ENCODE measurements at places on chromosomes 5 and 9.

- DNase-seq = peak; percentile 57
Observed at GRCh38 chr9:97510797-97511654, 9.6 kb downstream of the TMOD1 start.

DNA sequence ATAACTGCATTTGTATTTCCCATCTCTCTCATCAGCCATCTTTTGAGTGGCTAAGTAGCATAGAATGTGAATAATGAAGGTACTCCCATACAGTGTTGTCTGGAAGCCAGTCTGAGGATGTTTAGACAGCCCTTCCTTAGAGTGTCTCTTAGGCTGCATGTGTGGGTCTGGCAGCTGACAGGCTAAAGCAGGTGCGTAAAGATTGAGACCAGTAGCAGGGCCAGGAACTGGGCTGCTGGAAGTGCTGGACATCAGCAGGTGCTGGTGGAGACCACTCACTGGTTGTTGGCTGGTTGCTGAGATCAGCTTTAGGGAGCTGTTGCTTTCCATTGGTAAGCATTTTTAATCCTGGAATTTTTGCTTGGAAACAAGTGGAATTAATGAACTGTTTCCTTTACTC, 197.5 kb downstream of the PCSK5 start:
- no peak for DNase-seq

- peak; percentile 87 for DNase-seq
Observed at GRCh38 chr9:35882263-35882848, 12.2 kb upstream of the OR13J1 start.

DNA sequence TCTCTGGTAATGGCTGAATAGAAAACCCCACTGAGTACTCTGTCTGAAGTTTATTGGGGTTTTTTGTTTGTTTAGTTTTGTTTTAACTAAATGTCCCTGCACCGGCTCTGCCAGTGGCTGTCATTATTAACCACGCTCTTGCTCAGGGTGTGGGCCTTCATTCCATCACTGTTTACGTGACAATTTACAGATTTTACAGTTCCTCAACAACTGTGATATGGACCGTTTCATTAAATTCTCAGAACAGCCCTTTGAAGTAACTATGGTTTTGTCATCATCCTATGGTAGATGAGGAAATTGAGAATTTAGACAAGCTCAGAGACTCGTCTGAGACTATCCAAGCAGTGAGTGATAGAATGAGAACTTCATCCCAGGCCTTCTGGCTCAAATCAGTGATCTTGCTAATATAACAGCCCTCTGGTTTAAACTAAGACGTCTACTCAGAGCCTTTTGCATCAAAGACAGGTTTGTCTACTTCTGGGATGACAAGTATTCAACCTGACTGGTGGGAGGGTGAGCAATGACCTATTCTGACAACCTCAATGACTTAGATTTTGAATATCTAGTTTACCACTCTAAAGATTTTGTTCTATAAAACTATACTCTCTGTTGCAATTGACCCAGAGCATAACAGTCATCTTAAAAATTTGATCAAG, 77.3 kb upstream of the MAP3K1 start:
- no peak for DNase-seq

GRCh38 chr5:39257554-39257953, 38.2 kb upstream of the FYB1 start:
- DNase-seq = no peak

DNA sequence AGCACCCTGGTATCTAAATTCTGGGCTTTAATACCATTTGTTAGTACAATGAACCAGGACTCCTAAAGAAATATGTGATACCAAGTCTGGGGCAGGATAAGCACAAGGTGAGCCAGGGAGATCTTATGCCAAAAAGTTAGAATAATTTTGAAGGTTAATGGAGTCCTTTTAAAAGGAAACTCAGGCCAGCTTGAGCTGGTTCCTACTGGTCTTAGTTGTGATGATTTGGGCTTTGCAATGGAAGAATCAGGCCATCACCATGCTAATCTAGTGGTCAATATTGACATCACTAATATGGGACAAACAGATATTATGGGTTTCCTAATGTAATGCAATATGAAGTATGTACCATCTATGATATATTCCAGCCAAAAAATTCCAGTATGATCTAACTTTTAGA, 7.5 kb upstream of the SPATA9 start:
- DNase-seq = no peak

DNA sequence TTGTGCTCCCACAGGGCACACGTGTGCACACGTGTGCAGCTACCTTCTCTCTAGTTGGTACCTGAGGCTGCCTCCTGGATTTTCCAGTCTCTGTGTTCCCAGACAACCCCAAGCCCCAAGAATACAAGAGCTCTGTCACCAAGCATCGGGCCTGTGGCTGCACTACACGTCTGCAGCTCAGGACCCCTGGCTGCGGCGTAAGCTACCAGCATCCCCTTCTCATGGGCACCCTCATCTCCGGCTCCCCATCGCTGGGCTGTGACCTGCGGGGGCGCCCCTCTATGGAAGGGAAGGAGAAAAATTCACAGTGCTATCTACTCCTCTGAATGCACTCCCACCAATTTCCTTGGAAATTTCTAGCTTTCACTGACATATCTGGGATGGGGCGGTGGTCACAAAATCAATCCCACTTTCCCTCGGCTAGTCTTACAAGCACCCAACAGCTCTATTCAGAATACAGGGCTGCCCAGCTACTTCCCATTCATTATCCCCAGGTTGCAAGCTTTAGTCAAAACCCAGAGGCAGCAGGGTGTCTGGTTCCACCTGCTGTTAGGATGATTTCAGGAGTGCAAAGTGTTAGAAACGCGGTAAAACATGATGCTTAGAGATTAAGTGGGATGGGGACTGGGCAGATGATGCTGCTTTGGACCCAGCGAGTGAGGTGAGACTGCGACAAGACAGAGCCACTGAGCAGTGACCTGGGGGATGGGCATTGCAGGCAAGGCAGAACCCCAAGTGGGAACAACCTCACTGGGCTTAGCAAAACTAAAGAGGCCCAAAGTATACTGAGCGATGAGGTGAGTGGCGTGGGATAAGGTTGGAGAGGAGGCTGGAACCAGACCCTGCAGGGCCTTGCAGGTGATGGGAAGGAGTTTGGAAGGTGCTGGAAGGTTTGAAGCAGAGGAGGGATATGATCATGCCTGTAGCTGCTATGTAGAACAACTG, 121.7 kb downstream of the KCNIP1 start:
- DNase-seq = no peak

- DNase-seq = no peak
Observed at GRCh38 chr5:180291234-180291940, 496 bp downstream of the MAPK9 start.

DNA sequence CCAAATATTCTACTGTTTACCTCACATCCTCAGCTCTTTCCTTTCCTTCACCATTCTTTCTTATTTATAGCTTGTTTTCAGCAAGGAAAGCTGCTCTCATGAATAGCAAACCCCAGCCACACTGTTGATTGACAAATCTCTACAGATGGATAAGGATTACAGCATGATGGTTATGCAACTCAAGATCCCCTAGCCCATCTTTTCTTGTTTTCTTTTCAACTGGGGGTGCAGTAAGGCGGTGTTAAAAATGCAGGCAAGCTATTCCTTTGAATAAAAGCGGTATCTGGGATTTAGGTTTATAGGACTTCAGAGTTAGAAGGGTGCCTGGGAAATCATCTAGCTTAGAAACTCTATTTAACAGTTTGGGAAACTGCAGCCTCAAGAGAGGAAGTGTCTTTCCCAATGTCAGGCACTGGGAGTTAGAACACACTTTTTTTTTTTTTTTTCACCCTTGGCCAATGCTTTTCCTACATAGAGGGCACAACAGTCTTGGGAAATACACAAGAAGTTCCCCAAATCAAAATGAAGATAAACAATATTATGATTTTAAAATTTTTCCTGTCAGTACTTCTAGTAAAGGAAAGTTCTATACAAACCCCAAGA, 2.6 kb downstream of the SPARC start:
- DNase-seq = no peak

- no peak for DNase-seq
Observed at GRCh38 chr5:80933036-80933435, 27.1 kb upstream of the RASGRF2 start.

DNA sequence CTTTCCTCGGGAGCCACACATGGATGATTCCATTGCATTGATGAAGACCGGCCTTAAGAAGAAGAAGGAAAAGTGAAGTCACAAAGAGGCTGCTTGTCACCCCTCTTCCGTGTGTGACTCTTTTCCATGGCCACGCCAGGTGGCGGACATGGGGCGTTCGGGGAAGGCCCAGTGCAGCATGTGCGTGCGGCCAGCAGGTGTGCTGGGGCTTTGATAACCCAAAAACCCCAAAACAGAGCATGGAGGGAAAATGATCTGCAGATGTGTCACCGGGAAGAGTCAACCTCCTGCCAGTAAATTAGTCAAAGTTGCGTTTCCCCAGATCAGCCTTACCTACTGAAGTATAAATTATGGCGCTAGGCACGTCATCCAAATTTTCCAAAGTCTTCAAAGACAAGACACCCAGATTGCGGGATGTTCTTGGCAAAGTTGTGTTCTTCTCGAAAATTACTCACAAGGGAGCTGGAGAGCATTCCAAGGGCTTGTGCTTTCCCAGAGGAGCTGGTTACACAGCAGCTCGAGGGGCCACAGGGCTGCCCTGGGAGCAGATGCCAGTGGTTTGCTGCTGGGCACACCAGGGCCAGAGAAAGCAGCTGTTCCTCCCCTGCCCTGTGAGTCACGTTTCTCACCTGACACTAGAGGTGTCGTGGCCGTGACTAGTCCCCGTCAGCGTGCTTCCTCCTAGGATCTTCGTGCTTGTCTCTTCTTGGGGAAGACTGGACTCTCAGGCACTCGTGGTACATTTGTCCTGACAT, 53.9 kb downstream of the IRX2 start:
- DNase-seq = no peak

DNA sequence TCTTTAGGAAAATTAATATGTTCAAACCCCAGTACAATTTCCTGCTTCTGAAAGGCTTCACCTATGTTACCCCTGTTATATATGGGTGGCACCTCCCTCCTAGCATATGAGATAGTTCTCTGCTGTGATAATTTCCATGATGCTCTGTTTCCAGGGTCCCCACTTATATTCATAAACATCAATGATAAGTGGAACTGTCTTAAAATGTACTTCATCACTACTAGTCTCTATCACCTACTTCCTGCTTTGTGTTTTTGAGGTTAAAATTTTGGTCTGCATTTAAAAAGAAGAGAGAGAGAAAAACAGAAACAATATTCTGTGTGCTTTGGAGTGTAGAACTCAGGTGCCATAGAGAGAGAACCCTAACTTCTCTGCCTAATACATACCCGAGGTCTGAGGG, 234.7 kb downstream of the HTR1A start:
- DNase-seq = no peak

GRCh38 chr9:121009650-121010049, 40.4 kb downstream of the C5 start:
- DNase-seq = no peak

- no peak for DNase-seq
Observed at GRCh38 chr5:178778919-178779318, 48.5 kb upstream of the ZNF354A start.

DNA sequence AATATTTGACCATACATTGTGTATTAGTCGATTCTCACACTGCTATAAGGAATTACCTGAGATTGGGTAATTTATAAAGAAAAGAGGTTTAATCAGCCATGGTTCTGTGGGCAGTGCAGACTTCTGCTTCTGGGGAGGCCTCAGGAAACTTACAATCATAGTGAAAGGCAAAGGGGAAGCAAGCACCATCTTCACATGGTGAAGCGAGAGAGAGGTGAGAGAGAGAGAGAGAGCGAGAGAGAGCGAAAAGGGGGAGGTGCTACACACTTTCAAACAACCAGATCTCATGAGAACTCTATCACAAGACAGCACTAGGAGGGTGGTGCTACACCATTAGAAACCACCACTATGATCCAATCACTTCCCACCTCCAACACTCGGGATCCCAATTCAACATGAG, 4.1 kb upstream of the GRAMD2B start:
- DNase-seq = no peak

GRCh38 chr9:127161081-127161624, 38.7 kb upstream of the ANGPTL2 start:
- DNase-seq = no peak

GRCh38 chr5:150227036-150227435, 37.2 kb downstream of the SLC6A7 start:
- DNase-seq = no peak

DNA sequence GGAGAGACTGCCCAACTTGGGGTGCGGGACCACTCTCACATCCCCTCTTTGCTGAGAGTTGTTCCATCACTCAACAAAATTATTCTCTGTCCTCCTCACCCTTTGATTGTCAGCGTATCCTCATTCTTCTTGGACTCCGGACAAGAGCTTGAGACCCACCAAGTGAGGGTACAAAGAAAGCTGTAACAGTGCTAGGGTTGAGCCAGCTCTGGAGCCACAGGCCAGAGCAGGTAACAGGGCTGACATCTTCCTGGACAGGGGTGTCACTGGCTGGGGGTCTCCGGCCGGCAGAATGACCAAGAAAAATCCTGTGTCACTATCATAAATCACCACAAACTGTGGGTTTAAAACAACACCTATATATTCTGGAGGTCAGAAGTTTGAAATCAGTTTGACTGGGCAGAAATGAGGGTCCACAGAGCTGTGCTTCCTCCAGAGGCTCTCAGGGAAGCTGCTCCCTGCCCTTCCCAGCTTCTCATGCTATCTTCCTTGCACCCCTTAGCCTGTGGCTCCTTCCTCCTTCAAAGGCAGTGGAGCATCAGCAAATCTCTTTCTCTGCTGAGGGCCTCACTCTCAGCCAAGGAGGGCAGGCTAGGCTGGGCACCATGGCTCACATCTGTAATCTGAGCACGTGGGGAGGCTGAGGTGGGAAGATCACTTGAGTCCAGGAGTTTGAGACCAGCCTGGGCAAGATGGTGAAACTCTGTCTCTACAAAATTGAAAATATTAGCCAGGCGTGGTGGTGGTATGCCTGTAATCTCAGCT, 4.1 kb upstream of the BBLN start:
- no peak for DNase-seq

GRCh38 chr5:140220032-140220697, 45.2 kb downstream of the CYSTM1 start:
- no peak for DNase-seq

GRCh38 chr5:169091396-169091980, 209.5 kb downstream of the SLIT3 start:
- no peak for DNase-seq

DNA sequence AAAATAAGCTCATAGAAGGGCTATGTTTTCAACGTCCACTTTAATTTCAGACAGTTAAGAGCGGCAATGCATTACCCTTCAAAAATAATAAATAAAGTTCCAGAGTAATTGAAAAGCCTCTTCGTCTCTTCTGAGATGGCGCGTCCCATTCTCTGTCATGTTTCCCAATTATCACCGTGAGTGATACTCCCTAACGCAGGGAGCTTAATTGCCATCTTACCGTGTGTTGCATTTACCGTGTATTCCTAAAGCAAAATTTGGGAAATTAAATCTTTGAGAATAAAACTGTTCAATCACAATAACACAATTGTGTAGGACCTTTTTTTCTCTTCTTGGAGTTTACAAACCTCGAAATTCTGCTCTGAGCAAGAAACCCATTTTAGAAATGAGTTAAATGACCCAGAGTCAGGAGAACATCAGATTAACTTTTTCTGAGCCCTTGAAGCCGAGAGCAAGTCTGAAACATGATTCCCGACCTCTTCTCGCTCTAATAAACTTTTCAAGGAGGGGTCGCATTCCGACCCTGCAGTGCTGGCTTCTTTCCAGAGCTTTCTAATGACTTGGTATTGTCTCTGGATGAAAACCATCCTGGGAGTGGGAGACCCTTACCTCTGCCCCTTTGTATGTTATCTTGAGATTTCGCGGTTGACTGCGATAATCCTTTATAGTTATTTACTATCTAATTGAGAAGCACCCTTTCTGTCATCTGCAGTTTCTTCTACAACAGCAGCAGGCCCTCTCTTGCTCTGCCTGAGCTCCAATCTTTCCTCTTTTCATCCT, 251.5 kb downstream of the FSTL4 start:
- no peak for DNase-seq

Measured in Ammon's horn (tissue), 1 donor.